Astrocyte (in vitro differentiated cells and primary cell): ENCODE measurements at places on chromosomes 2 and 18. TPM values are rescaled to one million over a fixed set of nuclear protein-coding genes. Genes with fewer than 3 reads are reported as not detected.

DNA sequence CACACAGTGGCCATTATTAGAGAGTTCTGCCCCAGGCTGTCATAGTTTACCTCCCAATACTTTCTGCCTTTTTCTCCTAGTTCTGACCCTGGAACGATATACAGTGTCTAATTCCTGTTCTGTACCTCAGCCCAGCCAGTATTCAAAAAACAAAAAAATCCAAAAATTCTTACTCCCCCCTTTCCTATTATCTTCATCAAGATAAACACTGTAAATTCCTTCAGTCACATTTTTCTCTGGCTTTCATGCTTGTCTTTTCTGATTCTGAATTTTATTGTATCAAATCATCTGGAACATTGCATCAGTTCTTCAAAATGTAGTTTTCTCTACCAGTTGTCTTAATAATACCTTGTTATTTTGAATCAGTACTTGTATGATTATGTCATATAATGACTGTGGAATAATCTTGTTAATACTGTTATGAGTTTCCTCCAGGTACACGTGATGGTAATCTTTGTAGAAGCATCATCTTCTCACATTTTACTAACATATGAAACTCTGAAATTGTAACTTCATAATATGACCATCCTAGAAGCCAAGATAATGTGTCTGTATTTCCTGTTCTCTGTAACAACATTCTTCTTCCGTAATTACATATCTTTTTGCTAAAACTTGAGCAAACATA lies 79.0 kb upstream of the NOSTRIN start:
- no peaks in the 10 kb centered on the region for H3K27me3 ChIP-seq
- DNase-seq: no peak
- no peak overlapping the region for H3K4me3 ChIP-seq
- no peaks in the 10 kb centered on the region for H3K4me1 ChIP-seq

- no peak within 1 kb of the TSS for H3K27ac ChIP-seq
- H3K4me3 ChIP-seq: peak within 1 kb of the TSS; percentile 40
- peaks cover 59% of the 10 kb centered on the region for H3K27me3 ChIP-seq
- no peaks in the 10 kb centered on the region for H3K36me3 ChIP-seq
Measured at GRCh38 chr2:134718817-134719814, at the start of gene TMEM163. Gene TMEM163, minus strand, starts transcription at chr2:134719000.

DNA sequence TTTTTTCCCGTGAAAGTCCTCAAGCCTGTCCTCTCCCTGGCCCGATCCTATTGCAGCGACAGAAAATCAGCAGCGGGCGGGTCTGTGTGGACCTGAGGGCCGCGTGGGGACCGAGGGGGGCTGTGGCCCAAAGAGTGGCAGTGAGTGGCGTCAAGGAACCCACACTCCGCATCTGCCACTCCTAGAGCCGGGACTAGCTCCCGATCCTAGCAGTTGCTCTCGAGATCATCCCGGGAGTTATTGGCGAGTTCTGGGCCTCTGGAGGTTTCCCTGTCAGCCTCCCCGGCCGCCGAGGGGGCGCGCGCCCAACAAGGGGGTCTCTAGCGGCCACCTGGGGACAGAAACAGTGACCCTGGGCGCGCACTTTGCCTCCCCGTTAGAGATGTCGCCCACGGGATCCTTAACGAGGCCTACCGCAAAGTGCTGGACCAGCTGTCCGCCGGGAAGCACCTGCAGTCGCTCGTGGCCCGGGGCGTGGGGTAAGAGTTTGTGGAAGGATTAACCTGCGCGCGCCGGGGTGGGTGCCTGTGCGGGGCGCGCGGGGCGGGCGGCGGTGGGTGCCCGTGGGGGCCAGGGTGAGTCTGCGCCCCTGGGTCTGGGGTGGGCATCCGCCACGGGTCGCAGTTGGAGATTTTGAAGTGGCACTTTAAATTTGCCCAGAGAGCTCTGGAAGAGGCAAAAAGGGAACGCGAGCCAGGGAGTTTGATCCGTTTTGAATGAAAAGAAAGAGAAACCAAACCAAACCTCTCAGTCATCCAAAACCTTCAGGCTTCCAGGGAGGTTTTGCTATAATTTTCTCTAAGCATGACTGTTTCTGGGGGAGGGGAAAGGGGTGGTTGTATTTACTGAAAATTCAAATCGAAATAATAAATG lies 3.5 kb downstream of the ADCYAP1 start:
- H3K27ac ChIP-seq: no peak overlapping the region
- H3K36me3 ChIP-seq: no peaks in the 10 kb centered on the region
- no peak for DNase-seq
- peaks cover 20% of the 10 kb centered on the region for H3K4me1 ChIP-seq
- H3K4me3 ChIP-seq: peak overlapping the region; percentile 46

DNA sequence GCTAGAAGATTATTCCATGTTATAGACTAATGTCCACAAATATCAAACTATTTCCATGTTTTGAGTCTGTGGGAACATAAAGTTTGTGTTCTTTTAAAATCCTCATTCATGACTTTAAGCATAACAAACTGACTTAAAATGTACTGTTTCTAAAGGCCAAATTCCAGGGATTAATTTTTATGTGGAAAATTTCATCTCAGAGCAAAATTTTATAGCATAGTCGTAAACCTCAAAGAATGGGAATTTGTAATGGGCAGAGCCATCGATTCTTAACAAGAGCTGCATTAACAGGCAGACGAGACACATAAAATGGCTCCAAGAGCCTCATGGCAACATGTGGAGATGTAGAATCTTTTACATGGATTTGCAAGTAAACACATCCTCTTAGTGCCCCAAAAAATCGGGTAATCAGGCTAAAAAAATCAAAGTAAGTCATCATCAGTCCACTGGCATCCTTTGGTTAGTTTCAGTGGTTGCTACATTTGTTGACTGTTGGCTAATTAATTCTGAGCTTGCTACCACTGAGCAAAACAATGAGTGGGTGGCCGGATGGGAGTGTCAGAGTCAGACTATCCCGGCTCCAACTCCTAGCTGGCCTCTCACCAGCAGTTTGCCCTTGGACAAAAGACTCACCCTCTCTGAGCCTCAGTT lies 119.6 kb downstream of the FAM210A start:
- no peaks in the 10 kb centered on the region for H3K36me3 ChIP-seq
- peaks cover 8% of the 10 kb centered on the region for H3K27me3 ChIP-seq
- peaks cover 11% of the 10 kb centered on the region for H3K4me1 ChIP-seq
- H3K4me3 ChIP-seq: no peak overlapping the region
- DNase-seq: no peak
- no peak overlapping the region for H3K27ac ChIP-seq

Gene LRP2
- total RNA-seq: 0.79 and 1.00 TPM in 2 replicates
